Type B pancreatic cell (in vitro differentiated cells): ENCODE measurements at places on chromosomes 6 and 20.

GRCh38 chr20:44494266-44494665, 18.6 kb downstream of the TTPAL start:
- DNase-seq = no peak

DNA sequence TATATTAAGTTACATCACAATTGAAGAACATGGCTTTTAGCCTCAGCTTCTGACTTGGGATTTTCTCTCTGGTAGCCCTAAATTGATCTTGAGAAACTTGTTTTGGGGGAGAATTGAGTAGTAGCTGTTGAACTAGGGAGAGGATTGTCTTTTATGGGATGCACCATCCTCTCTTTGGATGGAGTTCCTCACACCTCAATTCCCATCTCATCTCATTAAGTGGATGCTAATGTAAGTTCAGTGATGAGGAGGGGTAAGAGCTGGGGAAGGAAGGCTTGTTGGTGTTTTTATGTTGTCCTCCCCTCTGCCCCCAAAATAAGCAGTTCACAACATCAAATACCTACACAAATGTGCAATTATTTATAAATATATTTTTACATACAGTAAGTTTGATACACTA, 4.0 kb downstream of the GJA1 start:
- no peak for DNase-seq

DNA sequence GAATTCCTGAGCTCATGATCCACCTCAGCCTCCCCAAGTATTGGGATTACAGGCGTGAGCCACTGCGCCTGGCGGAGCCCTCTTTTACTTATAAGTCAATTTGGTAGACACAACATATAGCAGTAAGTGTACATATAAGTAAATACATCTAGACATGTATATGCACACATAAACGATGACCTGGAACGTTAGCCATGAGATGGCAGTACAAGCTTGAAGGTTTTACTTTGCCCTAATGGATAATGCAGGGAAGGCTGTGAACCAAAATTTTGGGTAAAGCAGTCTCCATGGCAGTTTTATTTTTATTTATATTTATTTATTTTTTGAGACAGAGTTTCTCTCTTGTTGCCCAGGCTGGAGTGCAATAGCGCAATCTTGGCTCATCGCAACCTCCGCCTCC, 2.4 kb upstream of the GNMT start:
- DNase-seq = no peak

DNA sequence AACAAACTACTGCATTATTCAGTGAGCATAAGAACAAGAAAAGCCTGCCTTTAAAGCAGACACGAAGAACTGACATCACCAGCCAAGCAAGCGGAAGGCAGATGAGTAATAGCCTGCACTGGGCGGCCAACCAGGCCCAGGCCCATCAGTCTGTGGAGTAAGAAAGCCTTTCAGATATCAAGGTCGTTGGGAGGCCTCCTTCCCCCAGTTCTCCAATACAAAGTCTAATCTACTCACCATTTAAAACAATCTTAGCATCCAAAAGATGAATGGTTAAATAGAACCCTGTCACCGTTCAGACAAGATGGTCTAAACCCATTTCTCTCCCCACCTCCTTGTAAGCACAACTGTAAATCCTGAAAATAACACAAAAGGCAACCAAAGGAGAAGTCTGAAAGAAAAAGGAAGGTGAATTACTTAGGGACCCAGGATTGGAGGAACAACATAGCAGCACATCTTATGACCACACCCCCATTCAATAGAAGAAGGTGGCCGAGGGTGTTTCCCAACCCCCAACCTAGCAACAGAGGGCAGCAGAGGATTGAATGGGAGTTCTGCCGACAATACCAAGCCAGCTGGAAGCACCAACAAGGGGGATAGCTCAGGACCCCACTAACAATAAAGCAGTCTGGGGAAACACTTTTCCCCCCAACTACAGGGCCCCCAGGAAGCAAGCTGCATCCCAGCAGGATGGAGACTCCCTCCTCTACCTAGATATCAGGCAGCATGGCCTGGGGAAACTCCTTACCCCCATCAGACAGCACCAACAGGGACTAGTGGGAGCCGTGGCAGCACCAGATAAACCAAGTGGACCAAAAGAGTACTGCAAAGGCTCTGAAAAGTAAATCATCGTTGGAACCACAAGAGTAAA, 67.9 kb downstream of the ZHX3 start:
- no peak for DNase-seq

GRCh38 chr6:34004706-34005105, 141.2 kb downstream of the GRM4 start:
- DNase-seq = no peak

DNA sequence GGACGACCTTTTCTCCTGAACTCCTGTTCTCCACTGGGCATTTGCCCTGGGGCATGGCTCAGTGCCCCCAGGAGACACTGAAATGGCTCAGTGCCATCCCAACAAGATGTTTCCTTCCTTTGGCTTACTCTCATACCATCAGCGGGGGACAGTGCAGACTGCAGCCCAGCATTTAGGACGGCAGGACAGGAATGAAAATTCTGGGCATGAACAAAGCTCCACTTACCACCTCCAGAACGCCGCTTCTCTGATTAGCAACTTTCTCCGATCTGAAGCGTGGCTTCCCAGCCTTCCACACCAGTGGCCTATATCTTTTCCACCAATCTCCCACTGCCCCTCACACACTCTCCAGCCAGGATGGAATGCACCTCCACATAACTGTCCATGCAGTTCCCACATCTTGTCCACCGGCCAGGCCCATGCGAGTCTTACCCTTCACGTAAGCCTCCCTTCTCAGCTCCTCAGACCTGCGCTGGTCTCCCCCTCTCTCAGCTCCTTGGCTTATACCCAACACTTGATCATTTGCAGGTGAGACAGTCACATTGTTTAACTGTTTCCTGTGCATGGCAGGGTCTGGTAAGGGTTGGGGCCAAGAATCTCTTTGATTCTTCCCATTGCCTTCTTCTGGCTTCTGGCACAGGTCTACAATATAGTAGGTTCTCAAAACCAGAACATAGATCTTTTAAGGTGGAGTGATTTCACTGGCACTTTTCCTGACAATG, 114.5 kb downstream of the FYN start:
- no peak for DNase-seq

GRCh38 chr6:121503589-121503991, 68.1 kb downstream of the GJA1 start:
- no peak for DNase-seq

- no peak for DNase-seq
These were observed 662.4 kb downstream of the UTRN start for GRCh38 chr6:144947398-144947976.

GRCh38 chr6:130776287-130776925, 50.8 kb upstream of the SMLR1 start:
- no peak for DNase-seq

- DNase-seq = no peak
These were observed 250.4 kb downstream of the CDH4 start for GRCh38 chr20:61502433-61502832.

DNA sequence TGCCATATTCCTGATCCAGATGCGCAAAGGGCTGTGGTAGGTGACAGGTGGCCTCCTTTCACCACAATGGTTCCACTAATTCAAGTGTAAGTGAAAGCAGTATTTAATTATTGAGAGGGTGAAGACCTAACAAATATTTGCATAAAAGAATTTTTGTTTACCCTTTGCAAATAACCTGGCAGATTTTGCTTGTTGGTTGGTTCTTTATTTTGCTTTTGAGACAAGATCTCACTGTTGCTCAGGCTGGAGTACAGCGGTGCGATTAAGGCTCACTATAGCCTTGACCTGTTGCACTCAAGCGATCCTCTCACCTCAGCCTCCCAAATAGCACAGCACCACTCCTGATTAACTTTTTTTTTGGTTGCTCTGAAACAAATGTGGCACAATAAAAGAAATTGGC, 49.2 kb downstream of the PCNA start:
- no peak for DNase-seq

- no peak for DNase-seq
These were observed 128.9 kb downstream of the SYNDIG1 start for GRCh38 chr20:24598346-24598745.

- DNase-seq = no peak
These were observed 41.7 kb downstream of the C20orf203 start for GRCh38 chr20:32631933-32632460.

DNA sequence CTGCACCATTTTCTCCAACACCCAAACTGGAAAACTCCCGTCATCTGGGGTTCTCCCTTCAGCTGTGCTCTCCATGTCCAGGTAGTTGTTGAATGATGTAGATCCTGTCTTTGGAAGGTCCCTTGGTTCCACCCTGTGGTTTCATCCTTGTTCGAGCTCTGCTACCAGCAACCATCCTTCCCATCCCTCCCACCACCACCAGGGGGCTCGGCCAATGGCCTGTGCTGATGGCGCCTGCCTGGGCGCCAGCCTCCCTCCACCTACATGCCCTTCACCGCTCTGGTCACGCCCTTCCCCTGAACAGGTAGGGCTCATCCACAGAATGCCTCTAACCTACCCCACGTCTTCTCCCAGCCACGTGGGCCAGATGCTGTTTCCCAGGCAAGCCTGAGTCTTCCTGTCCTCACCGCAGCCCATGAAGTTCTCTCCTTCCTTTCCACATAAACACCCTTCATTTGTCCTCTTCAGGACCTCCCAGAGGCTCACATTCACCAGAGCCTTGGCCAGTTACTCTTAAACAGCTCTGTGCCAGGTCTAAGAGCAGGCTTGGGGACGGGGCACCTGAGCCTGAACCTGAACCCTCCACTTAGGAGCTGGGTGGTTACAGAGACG, 75.1 kb upstream of the DUSP22 start:
- no peak for DNase-seq

DNA sequence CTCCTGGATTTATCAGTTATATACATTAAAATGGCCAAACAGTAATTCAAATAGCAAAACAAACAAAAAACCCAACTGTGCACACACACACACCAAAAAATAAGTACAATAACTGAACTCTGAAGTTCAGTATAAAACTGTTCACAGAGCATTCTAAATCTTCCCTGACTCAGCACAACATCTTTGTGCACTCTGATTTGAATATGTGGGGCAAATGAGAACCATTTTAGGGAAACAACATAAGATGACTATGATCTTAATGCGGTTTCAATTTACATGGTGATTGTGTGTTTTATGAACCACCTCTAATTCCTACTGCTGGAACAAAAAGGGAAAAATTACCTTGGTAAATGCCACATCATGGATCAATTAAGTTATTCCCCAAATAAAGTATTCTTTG, 41.7 kb downstream of the PLAGL1 start:
- DNase-seq = no peak

- no peak for DNase-seq
These were observed 569.9 kb downstream of the BCKDHB start for GRCh38 chr6:80676386-80676785.

GRCh38 chr6:64996301-64996700, 710.7 kb downstream of the EYS start:
- DNase-seq = no peak

DNA sequence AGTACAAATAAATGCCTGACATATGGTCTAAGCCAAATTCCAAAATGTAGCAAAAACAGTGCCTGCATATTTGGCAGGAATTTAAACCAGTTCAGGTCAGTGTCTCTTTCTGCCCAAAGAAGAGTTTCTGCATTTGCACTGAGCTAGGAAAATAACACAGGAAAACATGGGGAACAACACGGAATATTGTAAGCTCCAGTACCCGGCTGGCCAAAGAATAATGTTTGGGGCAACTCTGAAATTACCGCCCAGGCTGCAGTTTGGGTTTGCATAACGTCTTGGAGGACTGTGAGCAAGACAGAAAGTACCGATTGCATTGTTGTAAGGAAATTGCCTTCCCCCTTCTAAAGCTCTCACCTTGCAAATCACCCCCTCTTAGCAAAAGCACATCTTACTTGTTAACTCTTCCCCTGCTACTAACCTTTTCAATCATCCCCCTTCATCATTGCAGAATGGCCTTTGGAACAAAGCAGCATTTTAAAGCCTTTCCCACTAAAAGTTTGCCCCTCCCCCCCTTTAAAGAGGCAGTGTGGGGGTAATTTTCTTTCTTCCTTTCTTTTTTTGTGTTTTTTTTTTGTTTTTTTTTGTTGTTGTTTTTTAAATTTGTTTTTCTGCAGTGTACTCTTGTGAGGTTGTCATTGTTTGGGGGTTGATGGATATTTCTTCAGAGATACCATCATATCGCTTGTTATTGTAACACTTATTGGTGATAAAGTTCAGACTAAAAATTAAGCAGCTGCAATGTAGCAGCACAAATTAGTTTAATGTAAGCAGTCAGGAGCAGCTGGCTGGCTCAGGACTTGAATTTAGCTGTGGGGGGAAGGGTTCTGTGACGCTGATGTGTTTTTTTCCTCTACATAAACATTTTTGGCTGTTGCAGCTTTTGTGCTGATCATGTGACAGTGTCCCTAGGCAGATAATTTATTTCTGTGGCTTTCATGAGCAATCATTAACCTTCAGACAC, 100.0 kb upstream of the CITED2 start:
- DNase-seq = no peak

GRCh38 chr6:4358414-4359107, 223.2 kb upstream of the ECI2 start:
- DNase-seq = no peak

- DNase-seq = no peak
These were observed 64.3 kb upstream of the PAK5 start for GRCh38 chr20:9903048-9903655.

DNA sequence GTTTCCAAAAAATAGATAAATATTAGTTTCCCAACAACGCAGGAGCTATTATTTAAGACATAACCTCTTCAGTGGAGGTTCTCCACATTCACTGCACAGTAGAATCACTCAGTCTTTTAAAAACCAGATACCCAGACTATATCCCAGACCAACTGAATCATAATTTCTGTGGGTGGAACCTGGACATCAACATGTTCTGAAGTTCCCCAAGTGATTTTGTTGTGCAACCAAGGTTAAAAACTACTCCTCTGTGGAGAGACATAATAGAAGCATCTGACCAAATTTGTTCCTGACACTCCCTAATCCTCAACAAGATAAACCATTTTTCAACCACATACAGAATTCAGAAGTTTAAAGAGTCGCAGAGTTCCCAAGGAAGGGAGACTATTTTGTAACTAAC, 42.3 kb downstream of the STK38 start:
- no peak for DNase-seq

DNA sequence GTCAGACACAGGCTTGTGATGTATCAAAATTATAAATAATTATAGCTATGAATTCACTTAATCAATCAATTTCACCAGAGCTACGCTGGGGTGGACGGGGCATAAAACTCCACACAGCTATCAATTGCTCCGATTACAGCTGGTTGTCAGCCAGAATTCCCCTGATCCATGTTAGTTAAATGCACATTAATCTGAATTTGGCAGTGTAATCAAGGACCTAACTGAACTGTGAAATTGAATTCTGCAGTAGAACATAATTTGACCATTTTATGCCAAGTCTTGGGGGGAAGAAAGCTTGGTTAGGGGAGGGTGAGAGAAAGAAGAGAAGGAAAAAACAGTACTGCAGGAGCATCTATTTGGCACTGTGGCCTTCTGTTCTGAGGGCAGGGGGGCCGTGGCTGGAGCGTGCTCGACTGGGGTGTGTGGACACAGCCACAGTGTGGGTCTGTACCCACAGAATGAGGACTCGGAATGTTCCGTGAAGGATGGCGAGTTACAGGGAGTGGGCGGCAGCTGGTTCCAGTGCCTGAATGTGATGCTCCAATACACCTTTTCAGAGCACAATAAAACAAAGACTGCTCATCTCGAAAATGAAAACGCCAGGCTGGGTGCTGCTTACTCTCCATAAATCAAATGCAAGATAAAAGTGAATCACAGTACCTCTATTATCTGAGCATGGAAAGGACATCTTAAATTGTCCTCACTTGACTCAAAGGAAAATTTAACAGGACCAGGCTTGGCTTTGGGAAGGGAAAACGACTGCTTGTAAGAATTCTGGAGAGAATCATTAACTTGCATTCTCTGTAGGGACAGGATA, 59.2 kb downstream of the LAMP5 start:
- no peak for DNase-seq

GRCh38 chr6:170043881-170044790, 246.7 kb downstream of the DLL1 start:
- DNase-seq = no peak

- peak; percentile 100 for DNase-seq
These were observed 206.0 kb upstream of the CDH4 start for GRCh38 chr20:61045876-61046585.
